Skeletal muscle cell (primary cell): ENCODE measurements at places on chromosomes 1 and 21.

DNA sequence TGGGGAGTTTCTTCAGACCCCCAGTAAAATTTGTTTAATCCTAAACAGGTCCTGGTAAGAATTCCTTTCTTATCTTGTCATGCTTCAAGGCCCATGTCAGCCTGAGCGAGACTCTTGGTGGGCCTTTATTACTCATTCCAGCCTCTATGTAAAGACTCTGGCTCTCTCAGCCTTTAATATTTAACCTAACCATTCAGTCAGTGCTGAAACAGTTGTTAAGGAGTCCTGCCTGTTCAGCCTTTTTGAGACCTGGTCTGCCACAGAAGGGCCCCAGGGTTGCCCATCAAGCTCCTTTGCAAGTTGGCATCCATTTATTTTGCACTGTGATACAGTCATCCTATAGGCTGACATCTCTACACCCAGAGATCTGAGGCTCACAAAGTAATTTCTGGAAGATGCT is 107.7 kb upstream of the VANGL1 start:
- no peak for DNase-seq

DNA sequence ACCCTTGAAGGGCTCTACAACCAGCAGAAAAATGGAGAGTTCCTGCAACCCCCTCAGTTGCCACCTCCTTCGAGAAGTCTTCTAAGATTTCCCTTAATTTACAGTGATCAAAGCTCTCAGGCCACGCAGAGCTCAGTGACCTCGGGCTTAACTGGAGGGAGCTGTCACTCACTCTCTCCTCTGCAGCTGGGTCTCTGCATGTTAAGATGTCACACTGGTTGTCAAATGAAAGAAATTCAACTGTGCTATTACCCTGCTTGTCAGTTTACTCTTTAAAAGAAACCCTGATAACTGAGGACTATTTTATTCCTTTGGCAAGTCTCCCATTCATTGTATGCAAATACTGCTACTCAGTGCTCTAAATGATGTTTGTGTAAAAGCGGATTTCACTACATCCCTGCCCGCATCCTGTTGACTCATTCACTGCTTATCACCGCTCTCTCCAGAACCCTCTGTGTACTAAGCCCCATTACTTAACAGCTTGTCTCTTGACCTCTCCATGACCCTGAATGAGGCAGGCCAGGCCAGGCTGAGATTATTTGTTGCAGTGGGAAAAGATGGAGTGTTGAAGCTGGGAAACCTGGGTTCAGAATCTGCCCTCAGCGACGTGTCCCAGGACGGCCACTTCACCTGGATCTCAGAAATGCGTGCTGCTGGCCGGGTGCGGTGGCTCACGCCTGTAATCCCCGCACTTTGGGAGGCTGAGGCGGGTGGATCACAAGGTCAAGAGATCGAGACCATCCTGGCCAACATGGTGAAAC is 13.7 kb downstream of the DHRS3 start:
- DNase-seq: peak; percentile 91

- no peak for DNase-seq
Measured at GRCh38 chr1:118116401-118116800, 68.6 kb downstream of the SPAG17 start.

DNA sequence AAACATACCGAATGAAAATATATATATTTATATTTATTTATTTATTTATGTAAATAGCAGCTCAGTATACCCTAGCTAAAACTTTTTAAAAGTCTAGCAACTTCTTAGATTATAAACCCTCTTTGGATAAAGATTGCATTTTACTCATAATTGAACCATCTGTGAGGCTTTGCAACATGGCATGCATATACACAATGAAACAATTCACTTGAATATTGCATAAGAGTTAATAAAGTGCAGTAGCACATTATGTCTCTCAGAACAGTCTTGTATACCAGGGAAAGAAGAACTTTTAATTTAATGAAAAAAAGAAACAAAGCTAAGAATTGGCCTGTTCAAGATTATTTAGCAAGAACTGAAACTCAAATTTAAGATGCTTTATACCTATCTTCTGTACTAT is 1363.9 kb upstream of the ADGRL2 start:
- no peak for DNase-seq

DNA sequence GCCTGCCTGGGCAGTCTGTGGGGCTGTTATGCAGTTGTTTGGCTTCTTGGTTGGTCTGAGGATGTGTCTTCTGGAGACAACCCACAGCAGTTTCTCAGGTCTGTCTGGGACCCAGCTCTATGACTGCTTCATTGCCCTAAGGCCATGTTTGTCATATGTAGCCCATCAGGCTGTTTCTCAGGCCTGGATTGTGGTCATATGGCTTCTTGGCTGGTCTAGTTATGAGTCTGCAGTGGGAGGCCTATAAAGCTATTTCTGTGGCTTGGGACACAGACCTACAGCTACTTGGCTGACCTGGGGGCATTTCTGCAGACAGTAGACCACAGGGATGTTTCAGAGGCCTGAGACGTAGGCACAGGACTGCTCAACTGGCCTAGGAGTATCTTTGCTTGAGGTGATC is 41.5 kb downstream of the CHIA start:
- DNase-seq: no peak

GRCh38 chr1:220924331-220924970 is 45.2 kb downstream of the HLX start:
- no peak for DNase-seq
